ENCODE measurements at places on chromosomes 12 and 14.
A peak's percentile ranks its signal among the peaks of the same experiment; 100 is the strongest.

- DNase-seq: no peak
These were observed 13.2 kb downstream of the PXN start for GRCh38 chr12:120252071-120252906.

DNA sequence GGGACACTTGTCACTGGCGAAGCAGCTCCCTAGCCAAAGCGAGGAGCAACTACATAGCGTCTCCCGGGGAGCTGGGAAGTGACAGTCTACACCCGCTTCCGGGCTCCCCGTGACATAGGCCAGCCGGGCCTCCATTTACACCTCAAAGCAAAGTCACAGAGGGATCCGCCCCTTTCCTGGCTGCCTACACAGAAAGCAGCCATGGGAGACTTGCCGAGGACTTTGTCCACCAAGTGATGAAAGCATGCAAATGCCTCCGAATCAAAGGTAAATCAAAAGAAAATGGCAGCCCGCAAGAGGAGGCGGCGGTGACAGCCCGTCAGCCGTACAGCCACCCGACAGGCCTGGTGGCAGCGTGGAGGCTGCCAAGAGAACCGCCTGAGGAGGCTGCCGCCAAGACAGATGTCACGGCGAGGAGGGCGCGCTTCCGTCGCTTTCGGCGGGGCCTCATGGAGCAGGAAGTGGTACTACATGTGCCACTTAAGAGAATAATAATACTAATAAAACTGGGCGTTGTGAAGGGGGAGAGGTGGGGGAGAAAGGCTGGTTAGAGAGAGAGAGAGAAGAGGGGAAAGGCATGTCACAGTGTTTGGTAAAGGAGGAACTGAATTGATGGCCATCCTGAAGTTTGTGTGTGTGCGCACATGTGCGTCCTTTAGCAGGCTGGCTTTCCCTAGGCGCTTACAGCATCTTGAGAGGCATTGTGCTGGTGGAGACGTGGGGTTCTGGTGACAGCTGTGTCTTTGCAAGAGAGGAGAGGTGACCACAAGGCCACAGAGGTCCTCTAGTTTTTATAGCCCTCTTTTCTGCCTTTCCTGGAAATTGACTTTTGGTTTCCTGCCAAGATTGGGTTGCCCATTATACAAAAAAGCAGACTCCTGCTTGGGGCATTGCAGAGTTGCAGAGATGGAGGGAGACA is 661.7 kb downstream of the VRK1 start:
- peak; percentile 45 for DNase-seq

- DNase-seq: no peak
These were observed 21.7 kb upstream of the SIX1 start for GRCh38 chr14:60670989-60671388.

DNA sequence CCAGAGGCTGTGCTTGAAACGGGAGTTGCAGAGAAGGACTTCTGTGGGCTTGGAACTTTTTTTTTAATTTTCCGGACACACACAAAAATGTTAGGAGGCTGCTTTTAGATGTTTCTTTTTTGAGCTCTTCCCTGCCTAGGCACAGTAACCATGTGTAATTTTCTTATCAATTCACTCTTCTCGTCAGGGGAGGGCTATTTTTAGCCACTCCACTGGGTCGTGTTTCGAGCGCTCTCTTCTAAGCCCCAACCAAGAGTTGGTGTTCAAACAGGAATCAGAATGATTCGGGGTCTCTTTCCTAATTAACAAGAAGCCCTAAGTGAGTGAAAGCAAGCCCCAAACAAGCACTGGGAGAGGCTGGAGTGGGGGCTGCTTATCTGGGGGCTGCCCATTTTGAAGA is 162.6 kb downstream of the CHST11 start:
- DNase-seq: no peak

DNA sequence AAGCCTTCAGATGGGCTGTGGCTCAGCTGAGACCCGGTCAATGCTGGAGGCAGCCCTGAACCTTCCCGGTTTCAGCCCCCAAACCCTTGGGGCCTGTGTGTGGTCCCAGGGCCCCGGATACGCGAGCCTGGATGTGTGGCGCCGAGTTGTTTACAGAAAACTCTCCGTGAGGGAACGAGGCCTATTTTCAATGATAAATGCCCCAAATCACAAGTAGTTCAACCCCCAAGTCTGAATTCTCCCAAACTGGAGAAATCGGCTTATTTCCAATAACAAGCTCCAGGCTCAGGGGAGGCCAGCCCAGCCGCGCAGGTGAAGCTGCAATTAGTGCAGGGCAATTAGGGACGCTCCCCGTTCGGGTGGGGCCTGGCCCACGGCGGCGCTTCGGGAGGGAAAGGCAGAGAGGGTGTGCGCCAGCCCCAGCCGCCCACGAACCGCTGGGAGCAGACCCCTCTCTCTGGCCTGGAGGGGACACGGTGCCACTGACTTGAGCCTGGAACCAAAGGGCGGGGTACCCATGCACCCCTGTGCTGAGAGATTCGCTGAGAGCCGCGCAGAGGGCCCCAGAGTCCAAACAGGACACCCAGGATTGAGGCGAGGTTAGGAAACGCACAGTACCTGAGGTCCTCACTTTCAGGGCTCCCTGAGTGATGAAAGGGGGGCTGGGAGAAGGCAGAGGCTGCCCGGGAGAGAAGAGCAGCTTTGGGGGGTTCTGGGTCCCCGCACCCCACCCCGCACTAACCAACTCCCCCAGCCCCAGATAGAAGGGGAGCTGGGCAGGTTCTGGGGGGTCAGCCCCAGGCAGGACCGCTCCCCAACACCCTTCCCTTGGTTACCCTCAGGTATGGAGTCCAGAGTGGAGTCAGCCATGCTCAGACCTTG is 14.2 kb upstream of the ANKRD9 start:
- no peak for DNase-seq

DNA sequence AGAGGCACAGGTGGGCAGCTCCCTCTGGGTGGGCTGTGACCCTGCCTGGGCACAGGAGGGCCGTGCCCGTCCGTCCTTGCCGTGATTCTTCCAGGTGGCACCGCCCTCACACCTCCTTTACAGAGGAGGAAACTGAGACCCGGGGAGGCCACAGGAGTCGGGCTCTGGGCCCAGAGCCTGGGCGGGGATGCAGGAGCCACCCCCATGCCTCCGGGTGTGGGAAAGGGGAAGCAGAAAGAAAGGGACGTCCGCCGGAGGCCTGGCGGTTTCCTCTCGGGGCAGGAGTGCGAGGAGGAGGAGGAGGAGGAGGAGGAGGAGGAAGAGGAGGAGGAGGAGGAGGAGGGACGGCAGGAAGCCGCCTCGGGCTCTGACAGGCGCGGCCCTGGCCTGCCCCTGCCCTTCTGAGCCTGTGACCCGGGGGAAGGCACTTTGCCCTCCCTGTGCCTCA is 23.0 kb downstream of the SH2B3 start:
- DNase-seq: peak; percentile 78

- DNase-seq: no peak
These were observed 76.4 kb downstream of the ZC3H14 start for GRCh38 chr14:88639221-88639620.

- DNase-seq: peak; percentile 62
These were observed 132.3 kb downstream of the SNAPC1 start for GRCh38 chr14:61894452-61895077.

GRCh38 chr14:66974397-66975025 is 214.7 kb upstream of the GARIN2 start:
- DNase-seq: no peak

GRCh38 chr12:117141097-117141898 is 42.1 kb upstream of the TESC start:
- DNase-seq: no peak

DNA sequence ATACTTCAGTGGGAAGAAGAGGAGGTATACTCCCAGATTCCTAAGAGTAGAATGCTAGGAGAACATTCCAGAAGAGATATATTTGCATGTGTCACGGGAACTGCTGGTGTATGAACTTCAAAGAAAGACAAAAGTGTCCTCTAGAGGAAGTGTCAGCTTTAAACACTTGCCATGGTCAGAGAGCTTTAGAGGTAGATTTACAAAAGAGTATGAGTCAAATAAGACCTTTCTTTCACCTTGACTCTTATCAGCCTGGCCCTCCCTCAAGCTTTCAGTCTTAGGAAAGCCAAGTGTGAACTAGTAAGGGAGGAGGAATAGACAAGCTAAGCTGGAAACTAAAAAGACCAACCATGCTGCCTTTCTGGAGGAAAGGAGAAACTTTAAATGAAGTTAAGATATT is 34.7 kb downstream of the COX8C start:
- no peak for DNase-seq

- DNase-seq: peak; percentile 84
These were observed 19.3 kb upstream of the SERPINA6 start for GRCh38 chr14:94342334-94342934.

DNA sequence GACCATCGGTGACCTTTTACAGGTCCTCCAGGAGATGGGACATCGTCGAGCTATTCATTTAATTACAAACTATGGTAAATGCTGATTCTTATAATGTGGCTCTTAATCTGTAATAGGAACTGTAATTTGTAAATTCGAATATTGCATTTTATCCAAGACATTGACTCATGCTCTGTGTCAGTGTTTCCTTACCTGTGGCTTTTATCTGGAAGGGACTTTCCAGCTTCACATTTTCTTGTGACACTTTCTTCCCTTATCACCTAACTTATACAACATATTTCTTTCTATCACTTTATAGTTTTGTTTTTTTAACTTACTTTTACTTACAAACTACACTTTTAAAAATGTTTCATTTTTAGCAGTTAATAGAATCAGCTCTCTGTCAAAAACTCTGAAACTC is 14.8 kb downstream of the IRAK3 start:
- no peak for DNase-seq

GRCh38 chr12:90690120-90690519 is 264.9 kb downstream of the CCER1 start:
- DNase-seq: no peak

DNA sequence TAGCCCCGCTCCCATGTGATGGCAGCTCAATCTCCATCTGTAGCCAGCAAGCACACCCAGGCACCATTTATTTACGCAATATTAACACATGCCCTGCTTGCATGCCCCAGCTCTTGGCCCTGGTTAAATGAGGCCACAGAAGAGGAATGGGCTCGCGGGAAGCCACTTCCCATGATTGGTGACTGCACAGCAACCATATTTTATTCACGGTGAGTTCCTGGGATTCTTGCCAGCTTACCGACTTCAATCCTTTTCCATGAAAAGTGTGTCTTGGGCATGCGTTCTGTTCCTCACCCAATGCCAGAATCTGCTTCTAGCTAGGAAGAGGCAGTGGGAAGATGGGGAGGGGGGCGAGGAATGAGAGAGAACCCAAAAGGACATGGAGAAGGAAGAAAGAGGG is 54.7 kb downstream of the PITPNM2 start:
- DNase-seq: no peak

DNA sequence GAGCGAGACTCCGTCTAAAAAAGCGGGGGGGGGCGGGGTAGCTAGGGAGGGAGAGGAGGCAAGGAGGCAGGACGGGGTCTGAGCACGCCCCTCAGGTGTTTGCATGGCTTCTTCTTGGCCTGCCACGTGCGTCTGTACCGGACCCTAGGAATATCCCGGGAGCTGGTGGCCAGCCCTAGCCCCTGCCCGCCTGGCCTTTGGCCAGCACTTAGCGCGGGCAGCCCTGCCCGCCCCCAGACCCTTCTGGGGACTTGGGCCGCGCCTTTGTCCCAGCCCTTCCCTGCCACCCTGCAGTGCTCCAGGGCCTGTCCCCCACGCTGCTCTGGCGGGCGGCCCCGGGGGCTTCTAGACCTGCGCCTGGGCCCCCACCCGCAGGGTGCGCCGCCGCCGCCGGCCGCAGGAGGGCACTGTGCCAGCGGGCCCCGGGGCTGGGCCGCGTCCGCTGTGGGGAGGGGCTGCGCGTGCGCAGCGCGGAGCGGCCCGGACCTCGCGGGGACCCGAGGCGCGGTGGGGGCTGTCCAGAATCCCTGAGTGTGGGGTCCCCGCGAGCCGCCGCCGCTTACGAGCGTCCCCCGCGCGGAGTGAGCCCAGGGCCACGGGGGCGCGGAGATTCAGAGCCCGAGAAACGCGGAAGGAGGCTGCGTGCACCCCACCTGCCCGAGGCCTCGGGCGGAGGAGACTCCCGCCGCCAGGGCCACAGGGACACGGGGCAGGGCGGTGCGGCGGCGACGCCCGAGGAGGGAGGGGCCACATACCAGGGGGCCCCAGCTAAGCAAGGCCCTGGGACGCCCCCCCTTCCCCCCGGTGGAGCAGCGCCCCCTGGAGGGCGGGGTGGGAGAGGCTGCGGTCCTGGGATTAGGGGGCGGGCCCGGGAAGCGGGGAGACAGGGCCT is 21.0 kb downstream of the SLC25A29 start:
- DNase-seq: peak; percentile 88

GRCh38 chr12:130706885-130707570 is 9.1 kb downstream of the RIMBP2 start:
- DNase-seq: no peak

- no peak for DNase-seq
These were observed 212.8 kb upstream of the BMP4 start for GRCh38 chr14:54169254-54169924.

DNA sequence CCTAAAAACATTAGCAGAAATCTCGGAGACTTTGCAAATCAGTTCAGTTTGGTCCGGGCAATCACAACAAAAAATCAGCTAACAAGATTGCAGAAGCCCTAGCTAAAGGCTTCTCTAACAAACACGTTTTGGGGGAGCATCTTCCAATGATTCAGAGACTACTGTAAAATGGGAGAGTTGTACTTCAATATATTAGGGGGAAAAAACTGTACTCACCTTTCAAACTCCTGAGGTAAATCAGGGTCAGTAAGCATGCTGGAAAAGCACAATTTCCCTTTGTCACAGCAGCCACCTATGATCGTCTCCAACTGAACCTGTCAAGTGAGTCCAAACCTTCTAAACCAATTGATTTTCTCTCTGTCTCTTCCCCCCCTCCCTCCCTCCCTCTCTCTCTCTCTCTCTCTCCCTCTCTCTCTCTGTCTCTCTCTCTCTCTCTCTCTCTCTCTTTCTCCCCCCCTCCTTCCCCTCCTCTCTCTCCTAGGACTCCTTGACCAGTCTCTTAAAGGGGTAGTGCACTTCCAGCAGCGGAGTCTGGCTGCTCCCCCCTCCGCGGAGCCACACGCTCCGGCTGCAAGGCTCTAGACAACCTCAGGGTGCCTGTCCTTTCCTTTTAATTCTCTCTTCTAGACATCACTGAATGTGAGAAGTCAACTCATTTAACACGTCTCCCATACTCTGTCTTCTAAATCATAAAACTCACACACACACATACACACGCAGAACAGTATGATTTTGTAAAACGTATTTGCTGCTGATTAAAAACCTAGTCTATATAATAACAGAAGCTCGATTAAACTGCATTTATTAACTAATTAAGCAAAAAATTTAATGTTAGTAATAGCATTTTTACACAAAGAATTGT is at the start of gene SOX5:
Gene SOX5, minus strand, starts transcription at position 323 of the 862 bp plus-strand sequence. Its CDS starts 69 bp downstream, at position 254.
- peak; percentile 60 for DNase-seq

GRCh38 chr14:20438664-20439063 is 2.7 kb upstream of the KLHL33 start:
- no peak for DNase-seq

GRCh38 chr14:77782202-77782601 is 17.7 kb upstream of the ADCK1 start:
- no peak for DNase-seq

Data from left ventricle myocardium superior (tissue), 1 donor.